ENCODE measurements at places on chromosomes 7 and 10. TPM values are rescaled to one million over a fixed set of nuclear protein-coding genes. Genes with fewer than 3 reads are reported as not detected.

Gene CPA2
- not detected for total RNA-seq

Gene TMEM209
- 36.8 TPM for total RNA-seq

Gene LEP
- total RNA-seq = not detected

Gene VSTM4
- not detected for total RNA-seq

Gene AGAP6
- 20.3 TPM for total RNA-seq

Gene NPSR1
- total RNA-seq = not detected

Gene TLL2
- not detected for total RNA-seq

Gene FXYD4
- not detected for total RNA-seq

Gene ACTR3C
- 5.8 TPM for total RNA-seq

Gene HKDC1
- 0.46 TPM for total RNA-seq

Gene EGR2
- total RNA-seq = 54.5 TPM

Gene CFAP70
- total RNA-seq = 0.36 TPM

Gene TMEM140
- 8.3 TPM for total RNA-seq

Gene CALN1
- not detected for total RNA-seq

Gene PIP
- not detected for total RNA-seq

Gene PAOX
- total RNA-seq = 5.6 TPM

Gene CISD1
- 38.1 TPM for total RNA-seq

Gene LOXL4
- not detected for total RNA-seq

Gene METTL2B
- 31.1 TPM for total RNA-seq

Gene PNLIPRP2
- total RNA-seq = not detected

Gene SLIT1
- 0.99 TPM for total RNA-seq

All from activated naive CD4-positive, alpha-beta T cell treated with anti-CD3 and anti-CD28 coated beads, Interleukin-2, amount 50 U/mL, for 72 hours (primary cell).